ENCODE measurements at places on chromosomes 6 and 20. TPM values are rescaled to one million over a fixed set of nuclear protein-coding genes. Genes with fewer than 3 reads are reported as not detected.

GRCh38 chr6:14472986-14473337, 355.4 kb downstream of the CD83 start:
- no peak for DNase-seq

GRCh38 chr6:42177514-42178364, 4.6 kb downstream of the GUCA1A start:
- no peak for DNase-seq

DNA sequence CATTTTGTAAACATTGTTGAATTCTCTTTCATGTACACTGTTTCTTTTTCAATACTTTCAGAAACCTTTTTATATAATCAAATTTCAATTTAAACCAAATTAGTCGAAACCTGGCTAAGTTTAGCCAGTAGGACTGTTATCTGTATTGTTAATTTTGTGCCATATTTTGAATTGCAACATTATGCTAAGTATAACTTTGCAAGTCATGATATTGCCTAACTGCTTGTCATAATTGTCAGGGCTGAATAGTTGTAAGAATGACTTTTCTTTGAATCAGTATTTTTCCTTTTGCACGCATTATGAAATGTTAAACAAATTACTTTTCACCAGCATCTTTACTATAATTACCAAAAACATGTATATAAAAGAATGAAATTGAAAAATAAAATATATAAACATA, 82.7 kb downstream of the SAMD3 start:
- DNase-seq, result no peak

- no peak for DNase-seq
These were observed 78.7 kb downstream of the SLC2A10 start for GRCh38 chr20:46787991-46788762.

- no peak for DNase-seq
These were observed 189.0 kb downstream of the ANKRD60 start for GRCh38 chr20:58039274-58040092.

Gene C4B
- polyA plus RNA-seq, result 14.0 TPM

Gene PROKR2
- polyA plus RNA-seq, result not detected

Gene RAD21L1
- not detected for polyA plus RNA-seq

Gene ECT2L
- 0.14 TPM for polyA plus RNA-seq

All from right renal cortex interstitium (tissue), 3 donors.